Stomach (tissue), 19 donors: ENCODE measurements at places on chromosomes 12 and 14. TPM values are rescaled to one million over a fixed set of nuclear protein-coding genes. Genes with fewer than 3 reads are reported as not detected.

DNA sequence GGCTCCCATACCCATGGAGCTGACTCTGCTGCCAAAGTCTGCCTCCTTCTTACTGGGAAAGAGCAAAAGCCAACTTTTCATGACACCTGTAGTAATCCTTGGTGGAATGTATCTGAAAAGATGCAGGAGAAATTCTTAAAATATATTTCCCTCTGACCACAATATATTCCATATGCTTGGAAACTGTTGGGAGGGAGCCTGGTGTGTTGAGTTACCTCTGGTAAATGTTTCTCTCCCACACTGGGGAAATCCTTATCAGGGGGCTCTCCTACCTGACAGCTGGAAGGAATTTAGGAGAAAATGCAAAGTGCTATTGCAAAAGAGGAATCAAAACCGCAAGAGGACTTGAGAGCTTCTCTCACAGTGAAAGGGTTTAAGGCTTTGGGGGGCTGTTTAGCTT, 139.4 kb downstream of the TBX5 start:
- no peak for DNase-seq

- no peak for DNase-seq
These were observed 1209.8 kb downstream of the FLRT2 start for GRCh38 chr14:86739761-86740160.

Gene RIPK3
- 12.5 TPM for total RNA-seq

GRCh38 chr14:61103541-61104339, 122.7 kb downstream of the SLC38A6 start:
- DNase-seq, result no peak

GRCh38 chr14:71290960-71291466, 383.8 kb downstream of the PCNX1 start:
- DNase-seq, result no peak

Gene MYO1H
- not detected for total RNA-seq
